ENCODE measurements at places on chromosomes 6 and 20. TPM values are rescaled to one million over a fixed set of nuclear protein-coding genes. Genes with fewer than 3 reads are reported as not detected.

The BPIFB4 gene
- polyA plus RNA-seq, result not detected

The FAM209B gene
- polyA plus RNA-seq, result 0.40 TPM

GRCh38 chr6:45477278-45477677 lies 99.5 kb upstream of the SUPT3H start:
- DNase-seq, result peak; percentile 20

GRCh38 chr6:134397676-134398075 lies 79.8 kb upstream of the SGK1 start:
- DNase-seq, result no peak

DNA sequence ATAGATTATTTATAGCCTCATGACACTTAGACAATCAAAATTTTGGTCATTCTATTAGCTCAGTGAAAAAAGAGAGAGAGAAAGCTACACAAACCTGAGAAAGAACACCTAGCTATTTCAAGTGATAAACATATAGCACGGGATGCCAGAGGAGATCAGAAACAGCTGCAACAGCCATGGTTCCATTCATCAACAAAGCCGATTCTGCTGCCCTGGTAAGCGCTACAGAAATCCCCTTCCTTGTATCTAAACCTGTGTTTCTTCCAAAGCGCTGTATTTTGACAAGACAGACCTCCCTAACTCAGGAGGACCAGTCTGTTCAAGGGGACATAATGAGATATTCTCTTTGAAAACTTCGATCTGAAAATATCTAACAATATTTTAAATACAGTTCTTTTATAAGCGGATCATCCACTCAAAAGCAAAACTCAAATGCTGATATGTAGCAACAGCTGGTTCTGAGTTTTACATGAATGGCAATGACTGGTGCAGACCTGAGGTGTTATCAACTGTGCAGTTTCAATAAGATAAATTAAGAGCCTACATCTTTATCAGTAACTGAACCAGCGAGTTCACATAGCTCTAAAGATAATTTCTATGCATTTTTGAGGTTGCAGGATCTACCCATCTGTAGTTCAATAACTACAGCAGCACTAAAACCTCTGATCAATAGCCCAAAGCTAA lies 447.8 kb downstream of the FRK start:
- no peak for DNase-seq

DNA sequence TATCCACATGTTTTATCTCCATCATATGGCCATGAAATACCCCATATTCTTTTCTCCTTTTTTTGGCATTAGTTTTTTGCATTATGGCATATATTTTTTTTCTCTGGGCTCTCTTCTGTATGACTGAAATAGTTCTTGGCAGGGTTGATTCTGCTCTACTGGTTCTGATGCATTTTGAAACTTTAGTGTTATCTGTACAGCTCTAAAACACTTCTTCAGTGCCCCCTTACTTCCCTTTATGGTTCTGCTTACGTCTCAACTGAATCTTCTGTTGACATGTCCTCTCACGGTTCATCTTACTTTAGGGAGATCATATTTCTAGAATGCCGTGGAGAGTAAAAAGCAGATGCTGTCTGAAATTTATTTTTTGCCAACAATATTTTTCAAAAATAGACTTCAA lies 23.2 kb upstream of the TXNDC5 start:
- DNase-seq, result no peak

- DNase-seq, result peak; percentile 40
Observed at GRCh38 chr20:62066339-62066982, 780 bp upstream of the TAF4 start.

DNA sequence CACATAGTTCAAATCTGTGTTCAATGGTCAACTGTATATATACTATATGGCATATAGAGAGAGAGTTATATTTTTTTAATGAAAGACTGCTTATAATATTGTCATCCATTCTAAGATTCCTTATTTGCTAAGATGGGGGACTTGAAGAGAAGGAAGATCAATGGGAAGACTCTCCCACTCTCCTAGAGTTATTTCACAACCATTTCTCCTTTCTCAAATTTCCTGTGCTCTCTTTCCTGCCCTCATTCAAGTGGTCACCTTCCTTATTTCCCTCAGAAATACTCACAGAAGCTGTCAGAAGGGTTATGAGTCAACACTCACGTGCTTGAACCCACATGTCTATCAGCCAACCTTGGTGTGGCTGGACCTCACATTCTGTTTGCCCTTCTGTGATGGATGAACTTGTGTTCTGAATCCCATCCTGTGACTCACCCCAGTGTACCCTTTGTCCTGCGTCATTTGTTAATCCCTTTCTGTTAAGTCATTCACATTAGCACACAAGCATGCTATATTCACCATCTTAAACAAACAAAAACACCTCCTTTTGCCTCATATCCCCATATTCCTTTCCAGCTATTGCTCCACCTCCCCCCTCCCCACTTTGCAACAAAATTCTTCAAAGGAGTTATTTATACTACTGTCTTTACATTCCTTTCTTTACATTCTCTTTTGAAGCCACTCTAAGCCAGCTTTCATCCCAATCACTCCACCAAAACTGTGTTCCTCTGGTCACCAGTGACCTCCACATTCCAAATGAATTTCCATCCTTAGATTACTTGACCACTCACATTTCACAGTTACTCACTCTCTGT lies 279.3 kb upstream of the TCF21 start:
- DNase-seq, result peak; percentile 97

GRCh38 chr6:169663468-169663867 lies 38.4 kb downstream of the WDR27 start:
- DNase-seq, result no peak

GRCh38 chr6:55290736-55291135 lies 36.5 kb upstream of the GFRAL start:
- peak; percentile 76 for DNase-seq
